Small intestine (tissue), 16 donors: ENCODE measurements at places on chromosomes 5 and 9.

DNA sequence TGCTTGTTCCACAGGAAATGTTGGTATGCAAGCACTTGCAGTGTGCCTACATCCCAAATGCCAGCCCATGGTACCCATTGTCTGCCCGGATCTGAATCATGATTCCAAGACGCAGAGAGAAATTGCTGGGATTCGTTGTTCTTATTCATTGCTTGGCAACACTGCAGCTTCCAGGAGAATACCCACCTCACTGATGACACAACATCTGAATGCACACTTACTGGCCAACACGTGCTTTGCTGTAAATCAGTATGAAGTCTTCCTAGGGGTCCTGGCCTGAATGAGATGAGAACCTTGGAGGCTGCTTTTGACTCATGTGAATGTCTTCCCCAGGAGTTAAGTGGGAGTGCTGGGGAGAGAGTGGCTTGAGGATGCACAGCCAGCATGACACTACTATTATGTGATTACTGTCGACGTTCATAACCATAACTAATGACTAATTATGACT, 11.6 kb downstream of the SRD5A1 start:
- DNase-seq: no peak

- no peak for DNase-seq
These were observed 18.8 kb downstream of the HAPLN1 start for GRCh38 chr5:83701886-83702285.

- no peak for DNase-seq
These were observed 59.1 kb downstream of the PHF2 start for GRCh38 chr9:93635186-93636107.

GRCh38 chr5:52783226-52783959, 4.3 kb upstream of the ITGA1 start:
- no peak for DNase-seq

GRCh38 chr5:79237740-79238560, 2.0 kb downstream of the JMY start:
- no peak for DNase-seq

DNA sequence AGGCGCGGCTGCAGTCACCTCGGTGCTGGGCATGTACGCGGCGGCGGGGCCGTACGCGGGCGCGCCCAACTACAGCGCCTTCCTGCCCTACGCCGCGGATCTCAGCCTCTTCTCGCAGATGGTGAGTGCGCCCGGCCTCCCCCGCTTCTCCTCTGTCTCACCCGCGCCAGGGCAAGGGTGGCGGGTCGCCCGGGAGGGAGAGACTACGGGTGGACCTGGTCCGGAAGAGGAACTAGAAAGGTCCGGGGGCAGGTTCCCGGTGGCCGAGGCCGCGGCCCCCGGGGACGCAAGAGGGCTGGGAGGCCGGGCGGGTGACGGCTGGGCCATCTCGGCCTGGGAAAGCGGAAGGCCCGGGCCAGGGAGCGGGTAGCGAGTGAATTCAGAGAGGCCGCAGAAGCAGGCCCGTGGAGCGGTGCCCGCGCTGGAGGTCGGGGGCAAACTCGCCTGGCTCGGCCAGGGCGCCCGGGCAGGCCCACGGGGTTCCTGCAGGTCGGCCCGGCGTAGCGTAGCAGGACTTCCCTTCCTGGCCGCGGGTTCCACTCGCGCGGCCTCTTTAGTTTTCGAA, 711 bp downstream of the IRX1 start:
- no peak for DNase-seq

GRCh38 chr9:133372144-133372543, 3.7 kb downstream of the SURF4 start:
- DNase-seq: no peak

- no peak for DNase-seq
These were observed 652.4 kb upstream of the MEF2C start for GRCh38 chr5:89535411-89535810.

GRCh38 chr5:22567983-22568382, 285.2 kb downstream of the CDH12 start:
- no peak for DNase-seq

GRCh38 chr9:7363777-7364477, 435.7 kb downstream of the DMAC1 start:
- peak; percentile 8 for DNase-seq

GRCh38 chr5:140255460-140256157, 47.3 kb downstream of the PFDN1 start:
- DNase-seq: no peak

GRCh38 chr9:119841016-119841415, 471.8 kb upstream of the BRINP1 start:
- DNase-seq: no peak

- DNase-seq: no peak
These were observed 3.5 kb upstream of the MYMK start for GRCh38 chr9:133528001-133528875.
